ENCODE measurements at places on chromosomes 16 and 17.

- no peak for DNase-seq
These were observed 13.4 kb upstream of the CRISPLD2 start for GRCh38 chr16:84806256-84806889.

DNA sequence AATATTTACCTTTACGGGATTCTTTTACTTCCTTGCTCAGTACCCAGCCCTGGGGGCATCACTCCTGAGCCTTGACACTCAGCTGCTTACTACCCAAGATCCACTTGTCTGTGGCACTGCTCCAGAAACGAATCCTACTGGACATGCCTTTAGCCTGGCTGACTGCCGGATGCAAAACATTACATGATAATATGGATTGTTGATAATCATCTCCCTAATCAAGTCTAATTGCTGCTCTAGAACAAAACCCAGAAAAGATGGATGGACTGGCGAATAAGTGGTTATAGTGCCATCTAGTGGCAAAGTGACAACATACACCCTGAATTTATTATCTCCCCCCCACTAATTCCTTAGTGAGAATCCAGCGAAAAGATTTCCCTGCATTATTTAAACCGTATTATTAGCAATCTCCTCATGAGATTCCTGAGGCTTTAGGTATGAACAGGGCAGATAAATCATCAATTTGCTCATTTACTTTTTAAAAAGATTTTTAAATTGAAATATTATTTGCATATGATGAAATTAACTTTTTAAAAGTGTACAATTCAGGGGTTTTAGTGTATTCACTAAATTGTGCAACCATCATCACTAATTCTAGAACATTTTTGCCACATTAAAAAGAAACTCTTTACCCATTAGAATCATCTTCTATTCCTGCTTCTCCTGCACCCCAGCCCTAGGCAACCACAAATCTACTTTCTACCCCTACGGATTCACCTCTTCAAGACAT lies 61.6 kb downstream of the RGS9 start:
- peak; percentile 73 for DNase-seq

DNA sequence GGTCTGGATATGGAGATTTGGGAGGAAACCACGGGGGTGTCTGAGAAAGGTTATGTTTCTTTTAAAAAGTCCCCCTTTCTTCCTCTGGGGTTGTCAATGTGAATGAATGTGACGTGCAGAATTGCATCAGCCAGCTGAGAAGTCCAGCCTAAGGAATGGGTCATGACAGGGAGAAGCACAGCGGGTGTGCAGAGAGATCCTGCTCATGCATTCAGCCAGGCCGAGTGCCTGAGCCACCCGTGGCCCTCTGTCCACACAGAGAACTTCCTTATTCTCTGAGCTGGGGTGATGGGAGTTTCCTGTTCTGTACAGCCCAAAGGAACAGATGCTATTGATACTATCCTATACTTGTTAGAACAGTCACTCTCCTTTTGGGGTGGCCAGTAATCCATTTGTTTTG lies 117.9 kb downstream of the CPPED1 start:
- no peak for DNase-seq

DNA sequence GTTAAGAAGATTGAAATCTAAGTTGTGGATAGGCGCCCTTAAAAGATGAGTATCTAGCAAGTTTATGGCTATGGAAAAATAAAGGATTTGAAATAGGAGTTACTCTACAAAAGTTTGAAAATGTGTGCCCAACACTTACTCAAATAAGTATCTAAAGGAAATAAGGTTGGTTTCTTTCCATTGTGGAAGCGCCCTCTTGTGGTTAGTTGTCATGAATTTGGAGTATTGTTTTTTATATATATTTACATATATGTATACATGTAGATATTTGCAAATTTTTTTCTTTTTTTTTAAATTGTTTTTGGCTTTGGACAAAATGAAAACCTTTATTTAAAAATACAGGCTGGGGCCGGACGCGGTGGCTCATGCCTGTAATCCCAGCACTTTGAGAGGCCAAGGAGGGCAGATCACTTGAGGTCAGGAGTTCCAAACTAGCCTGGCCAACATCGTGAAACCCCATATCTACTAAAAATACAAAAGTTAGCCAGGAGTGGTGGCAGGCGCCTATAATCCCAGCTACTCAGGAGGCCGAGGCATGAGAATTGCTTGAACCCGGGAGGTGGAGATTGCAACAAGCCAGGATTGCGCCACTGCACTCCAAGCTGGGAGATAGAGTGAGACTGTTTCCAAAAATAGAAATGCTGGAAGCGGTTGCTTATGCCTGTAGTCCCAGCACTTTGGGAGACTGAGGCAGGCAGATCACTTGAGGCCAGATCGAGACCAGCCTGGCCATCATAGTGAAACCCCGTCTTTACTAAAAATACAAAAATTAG lies 24.0 kb upstream of the VPS4A start:
- DNase-seq, result peak; percentile 75

- DNase-seq, result no peak
These were observed 134.7 kb downstream of the SNX29 start for GRCh38 chr16:12111223-12111622.

DNA sequence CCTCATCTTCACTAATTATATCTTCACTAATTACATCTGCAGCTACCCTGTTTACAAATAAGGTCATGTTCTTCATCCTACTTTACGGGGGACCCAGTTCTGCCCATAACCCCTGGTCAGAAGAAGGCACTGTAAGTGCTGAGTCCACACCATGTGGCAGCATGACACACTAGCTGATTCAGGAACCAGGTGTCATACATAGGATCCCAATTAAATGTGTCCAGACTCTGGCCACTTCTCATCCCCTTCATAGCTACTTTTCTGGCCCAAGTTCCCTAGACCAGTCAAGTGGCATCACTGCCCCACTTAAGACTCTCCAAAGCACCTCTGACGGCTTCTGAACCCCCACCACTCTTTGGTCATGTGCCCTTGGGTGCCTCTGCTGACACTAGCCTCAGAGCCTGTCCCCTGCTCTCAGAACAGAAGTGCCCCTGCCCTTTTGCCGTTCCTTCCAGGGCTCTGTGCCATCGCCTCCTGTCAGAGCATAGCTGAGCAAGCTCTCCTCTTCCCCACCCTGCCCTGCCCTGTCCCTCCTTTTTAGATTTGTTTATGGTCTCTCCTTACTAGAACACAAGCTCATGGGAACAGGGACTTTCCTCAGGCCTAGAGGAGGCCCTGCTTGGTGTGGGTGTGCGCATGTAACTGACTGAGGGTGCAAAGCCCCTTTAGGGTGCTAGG lies 61.1 kb downstream of the B9D1 start:
- DNase-seq, result no peak

GRCh38 chr17:67993998-67994361 lies 2.3 kb downstream of the C17orf58 start:
- no peak for DNase-seq

GRCh38 chr16:71369494-71369893 lies 11.0 kb downstream of the CALB2 start:
- DNase-seq, result no peak

DNA sequence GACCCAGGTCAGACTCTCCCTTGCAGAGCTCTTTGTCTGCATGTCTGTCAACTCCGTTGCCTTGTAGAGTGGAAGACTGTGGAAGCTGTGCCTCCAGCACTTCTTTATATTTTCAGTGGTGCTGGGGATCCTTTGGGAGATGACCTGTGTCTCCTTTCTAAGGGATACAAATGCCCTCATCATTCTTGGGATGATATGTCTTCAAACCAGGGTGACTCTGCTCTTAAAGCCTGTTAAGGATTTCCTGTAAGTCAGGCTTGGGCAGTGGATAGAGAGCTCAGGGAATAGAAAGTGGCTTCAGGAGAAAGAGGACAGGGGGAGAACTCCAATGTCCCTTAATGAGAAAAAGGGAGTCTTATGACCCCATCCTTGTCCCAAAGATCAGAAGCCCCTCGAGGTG lies 1.5 kb downstream of the HOXB3 start:
- peak; percentile 12 for DNase-seq

GRCh38 chr16:87580855-87581261 lies 21.4 kb upstream of the JPH3 start:
- no peak for DNase-seq

- DNase-seq, result no peak
These were observed 7.8 kb upstream of the ADGRG1 start for GRCh38 chr16:57620335-57621231.

GRCh38 chr17:18859256-18859655 lies 1.3 kb downstream of the PRPSAP2 start:
- no peak for DNase-seq

- DNase-seq, result no peak
These were observed 82.1 kb upstream of the GNAO1 start for GRCh38 chr16:56109205-56109604.

DNA sequence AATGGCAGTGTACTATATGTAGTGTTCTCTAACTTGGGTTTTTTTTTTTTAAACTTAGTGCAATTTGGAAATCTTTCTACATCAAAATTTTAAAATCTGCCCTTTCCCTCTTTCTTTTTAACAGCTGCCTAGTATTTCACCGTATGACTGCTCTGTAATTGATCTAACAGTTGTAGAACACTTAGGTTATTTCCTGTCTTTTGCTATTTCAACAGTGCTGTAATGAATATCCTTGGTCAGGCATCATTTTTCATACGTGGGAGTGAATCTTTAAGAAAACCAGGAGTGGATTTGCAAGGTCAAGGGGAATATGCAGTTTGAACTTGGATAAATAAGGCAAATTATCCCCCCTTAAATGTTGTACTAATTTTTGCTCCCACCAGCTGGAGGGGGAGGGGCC lies 3.8 kb downstream of the NLRC5 start:
- no peak for DNase-seq

- DNase-seq, result peak; percentile 8
These were observed 124.2 kb downstream of the TMEM132E start for GRCh38 chr17:34703533-34703932.

DNA sequence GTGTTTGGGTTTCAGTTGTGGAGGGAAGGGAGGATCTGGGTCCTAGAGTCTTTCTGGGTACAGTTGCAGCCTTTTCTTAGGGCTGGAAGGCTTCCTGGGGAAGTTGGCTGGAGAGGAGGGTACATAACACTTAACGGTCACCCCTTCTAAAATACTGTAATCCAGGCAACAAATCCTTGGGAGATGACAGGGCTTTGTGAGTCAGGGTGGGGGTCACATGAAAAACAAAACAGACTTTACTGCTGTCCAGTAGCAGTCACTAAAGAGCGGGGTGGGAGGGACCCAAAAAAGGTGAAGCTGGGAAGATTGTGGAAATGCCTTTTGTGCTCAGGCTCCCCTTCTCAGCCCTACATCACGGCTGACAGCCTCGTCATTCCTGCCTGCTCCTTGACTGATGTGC lies 6.3 kb downstream of the SAP30BP start:
- no peak for DNase-seq

GRCh38 chr17:49217651-49218413 lies 7.3 kb downstream of the ABI3 start:
- peak; percentile 85 for DNase-seq

GRCh38 chr17:21528031-21528695 lies 152.0 kb downstream of the KCNJ12 start:
- no peak for DNase-seq

DNA sequence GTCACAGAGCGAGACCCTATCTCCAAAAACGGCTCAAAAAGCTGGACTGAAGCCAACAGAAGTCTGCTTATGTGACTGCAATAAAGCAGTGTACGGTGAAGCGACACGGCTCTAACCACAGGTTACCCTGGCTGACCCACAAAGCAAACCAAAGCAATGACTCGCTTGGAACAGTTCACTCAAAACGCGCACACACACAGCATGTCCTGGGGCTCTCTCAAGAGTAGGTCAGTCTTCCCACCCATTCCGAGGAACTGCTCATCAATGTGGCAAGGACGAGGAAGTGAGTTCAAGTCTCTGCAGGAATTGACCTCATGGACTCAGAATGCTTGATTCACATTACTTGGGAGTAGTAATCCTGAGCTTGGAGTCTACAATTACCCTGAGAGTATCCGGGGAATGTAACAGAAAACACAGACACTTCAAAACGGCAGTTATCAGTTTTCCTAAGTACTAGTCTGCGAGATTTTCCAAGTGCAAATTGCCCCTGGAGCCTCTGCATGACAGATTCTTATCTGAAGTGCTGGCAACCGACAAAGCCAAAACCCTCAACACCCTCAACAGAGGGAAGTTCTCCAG lies 25.4 kb downstream of the PELP1 start:
- DNase-seq, result no peak

- DNase-seq, result no peak
These were observed 49.3 kb downstream of the ABCC12 start for GRCh38 chr16:48106446-48106845.

DNA sequence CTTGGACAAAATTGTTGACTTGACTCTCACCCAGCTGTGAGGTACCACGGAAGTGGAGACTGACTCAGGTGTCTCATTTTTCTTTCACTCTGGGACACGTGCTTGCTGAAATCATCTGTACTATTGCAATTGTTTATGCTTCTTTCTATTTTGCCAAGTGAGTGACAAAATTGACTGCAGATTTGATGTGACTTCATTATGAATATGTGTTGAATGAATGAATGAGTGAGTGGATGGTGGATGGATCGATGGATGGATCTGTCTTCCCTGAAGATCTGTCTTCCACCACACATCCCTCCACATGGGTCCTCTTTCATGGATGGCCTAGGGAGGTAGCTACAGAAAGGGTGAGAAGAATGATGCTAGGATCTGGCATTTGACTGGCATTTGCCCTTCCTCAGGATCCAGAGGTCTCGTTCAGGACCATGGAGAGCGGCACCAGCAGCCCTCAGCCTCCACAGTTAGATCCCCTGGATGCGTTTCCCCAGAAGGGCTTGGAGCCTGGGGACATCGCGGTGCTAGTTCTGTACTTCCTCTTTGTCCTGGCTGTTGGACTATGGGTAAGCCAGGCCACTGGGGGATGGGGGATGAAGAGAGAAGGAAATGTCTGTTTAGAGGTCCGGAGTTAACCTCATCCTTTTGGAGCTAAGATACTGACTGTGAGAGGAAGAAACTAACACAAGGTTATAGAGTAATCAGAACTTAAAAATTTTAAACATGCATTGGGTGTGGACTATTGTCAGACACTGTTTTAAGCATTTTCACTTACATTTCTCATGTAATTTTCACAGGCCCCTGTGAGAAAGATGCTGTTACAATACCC lies 12.7 kb downstream of the SLC5A11 start:
- peak; percentile 39 for DNase-seq

DNA sequence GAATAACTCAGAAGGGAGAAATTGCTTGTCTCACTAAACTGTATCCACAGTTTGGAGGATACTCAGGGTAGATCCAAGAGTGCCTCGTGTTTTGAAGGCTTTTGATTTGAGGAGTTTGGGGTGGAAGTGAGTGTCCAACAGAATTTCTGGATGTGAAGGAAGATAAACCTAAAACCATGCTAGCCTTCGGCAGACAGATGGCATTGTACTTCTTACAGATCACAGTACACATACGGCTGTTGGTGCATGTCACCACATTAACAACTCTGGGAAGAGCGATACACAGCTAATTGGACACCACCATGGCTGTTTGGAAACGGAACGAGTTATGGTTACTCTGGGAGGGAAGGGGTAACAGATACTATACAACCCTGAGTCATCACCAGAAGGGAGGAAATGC lies 420.4 kb downstream of the GRIN2A start:
- DNase-seq, result no peak

GRCh38 chr17:59561042-59561441 lies 4.4 kb upstream of the DHX40 start:
- peak; percentile 16 for DNase-seq
